Stimulated activated CD4-positive, alpha-beta T cell treated with anti-CD3 and anti-CD28 coated beads, Interleukin-1b, Interleukin-23, amount 100 ng/mL, for 1 hour (primary cell): ENCODE measurements at places on chromosomes 12 and 14.
A peak's percentile ranks its signal among the peaks of the same experiment; 100 is the strongest.

DNA sequence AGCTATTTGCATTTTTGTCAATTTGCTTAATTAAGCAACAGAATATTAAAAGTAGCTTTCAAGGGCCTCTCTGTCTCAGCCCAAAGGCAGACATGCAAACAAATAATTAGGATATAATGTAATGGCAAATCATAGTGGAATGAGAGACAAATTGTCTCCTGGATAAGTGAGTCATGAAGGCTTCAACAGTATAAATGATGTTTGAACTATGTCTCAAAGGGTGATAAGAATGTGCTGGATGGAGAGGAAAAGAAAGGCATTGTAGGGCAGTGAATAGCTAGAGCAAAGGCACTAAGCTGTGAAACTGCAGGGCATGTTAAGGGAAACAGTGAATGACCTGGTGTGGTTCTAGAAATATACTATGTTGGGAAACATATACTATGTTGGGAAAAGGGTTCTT lies 53.5 kb upstream of the PPP1R12A start:
- DNase-seq: no peak

GRCh38 chr14:70087380-70087697 lies 101.4 kb downstream of the SLC8A3 start:
- no peak for DNase-seq

GRCh38 chr12:99005601-99006000 lies 360.5 kb downstream of the APAF1 start:
- no peak for DNase-seq

DNA sequence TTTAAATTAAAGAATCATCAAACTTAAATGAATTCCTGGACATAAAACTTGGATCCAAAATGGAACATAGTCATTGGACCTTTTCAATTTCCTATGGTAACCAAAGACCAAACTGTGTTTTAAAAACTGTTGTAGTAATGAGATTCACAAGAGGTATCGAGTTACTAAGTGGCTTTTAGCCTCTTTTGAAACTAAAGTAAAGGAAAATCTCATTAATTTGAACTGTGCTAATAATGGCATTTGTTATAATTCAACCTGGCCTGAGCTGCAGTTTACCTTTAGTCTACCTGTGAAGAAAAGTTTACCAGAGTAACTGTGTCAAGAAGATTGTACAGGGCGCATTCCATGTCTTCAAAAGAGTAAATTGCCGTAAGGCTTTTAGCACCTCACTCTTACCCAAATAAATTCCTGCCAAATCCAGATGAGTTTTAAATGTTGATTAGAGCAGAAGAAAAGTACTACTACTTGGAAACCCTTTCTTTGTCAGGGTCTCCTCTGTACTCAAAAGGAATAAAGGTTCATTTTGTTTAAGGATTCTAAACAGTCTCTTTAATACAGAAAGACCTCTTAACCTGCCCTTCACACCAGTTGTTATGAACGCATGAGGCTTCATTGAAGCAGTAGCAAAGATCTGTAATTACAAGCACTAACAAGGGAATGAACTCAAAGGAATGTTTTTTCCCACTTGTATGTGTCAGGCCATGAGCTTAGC lies 17.1 kb upstream of the MED13L start:
- no peak for DNase-seq

GRCh38 chr14:79661752-79662151 lies 549.6 kb downstream of the DIO2 start:
- no peak for DNase-seq

- DNase-seq: no peak
Measured at GRCh38 chr12:52342781-52343490, 21.7 kb upstream of the KRT83 start.

GRCh38 chr14:94675036-94675435 lies 62.8 kb downstream of the SERPINA3 start:
- DNase-seq: no peak

DNA sequence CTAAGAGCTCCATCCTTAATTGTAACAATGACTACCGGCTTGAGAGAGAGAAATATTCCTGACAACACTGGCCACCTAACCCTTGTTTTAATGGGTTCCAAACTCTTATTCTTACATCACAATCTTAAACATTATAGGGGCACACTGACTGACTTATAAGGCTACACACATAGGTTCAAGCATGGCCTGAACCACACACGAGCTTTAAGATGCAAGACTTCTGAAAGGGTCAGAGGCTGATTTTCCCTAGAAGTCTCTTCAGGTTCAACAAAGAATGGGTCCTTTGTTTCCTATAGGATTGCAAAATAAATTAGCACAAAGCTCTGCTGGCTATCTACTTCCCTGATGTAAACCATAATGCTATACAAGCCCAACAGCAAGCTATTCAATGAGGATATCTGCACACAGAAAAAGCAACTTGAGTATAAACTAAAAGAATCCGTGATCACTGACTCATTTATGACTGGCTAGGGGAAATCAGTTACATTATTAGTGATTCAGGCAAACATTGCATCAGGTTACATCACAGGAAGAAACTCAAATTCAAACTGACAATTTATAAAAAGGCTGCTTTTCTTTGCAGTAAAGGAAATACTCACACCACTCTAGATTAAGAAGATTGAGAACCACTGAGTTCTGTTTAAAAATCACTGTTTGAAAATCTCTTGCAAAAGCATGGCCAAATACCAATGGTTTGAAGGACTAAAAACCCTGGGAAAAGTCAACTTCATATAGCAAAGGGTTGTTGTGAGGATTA lies 8.5 kb downstream of the BTG1 start:
- DNase-seq: no peak

DNA sequence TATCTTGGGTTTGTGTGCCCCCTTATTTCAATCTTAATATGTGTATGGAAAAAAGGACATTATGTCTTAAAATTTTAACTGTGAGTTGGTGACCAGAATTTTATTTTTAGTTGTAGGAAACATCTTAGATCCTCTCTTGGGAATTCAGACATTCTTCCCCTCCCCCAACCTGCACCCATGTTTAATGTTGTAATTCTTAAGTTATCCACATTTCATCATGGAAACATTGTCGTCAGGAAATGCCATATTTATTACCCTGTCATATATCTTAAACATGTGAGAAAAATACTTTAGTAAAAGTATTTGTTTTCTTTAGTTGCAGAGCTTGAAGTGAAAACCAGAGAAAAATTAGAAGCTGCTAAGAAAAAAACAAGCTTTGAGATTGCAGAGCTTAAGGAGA lies 30.3 kb downstream of the YEATS4 start:
- DNase-seq: no peak

DNA sequence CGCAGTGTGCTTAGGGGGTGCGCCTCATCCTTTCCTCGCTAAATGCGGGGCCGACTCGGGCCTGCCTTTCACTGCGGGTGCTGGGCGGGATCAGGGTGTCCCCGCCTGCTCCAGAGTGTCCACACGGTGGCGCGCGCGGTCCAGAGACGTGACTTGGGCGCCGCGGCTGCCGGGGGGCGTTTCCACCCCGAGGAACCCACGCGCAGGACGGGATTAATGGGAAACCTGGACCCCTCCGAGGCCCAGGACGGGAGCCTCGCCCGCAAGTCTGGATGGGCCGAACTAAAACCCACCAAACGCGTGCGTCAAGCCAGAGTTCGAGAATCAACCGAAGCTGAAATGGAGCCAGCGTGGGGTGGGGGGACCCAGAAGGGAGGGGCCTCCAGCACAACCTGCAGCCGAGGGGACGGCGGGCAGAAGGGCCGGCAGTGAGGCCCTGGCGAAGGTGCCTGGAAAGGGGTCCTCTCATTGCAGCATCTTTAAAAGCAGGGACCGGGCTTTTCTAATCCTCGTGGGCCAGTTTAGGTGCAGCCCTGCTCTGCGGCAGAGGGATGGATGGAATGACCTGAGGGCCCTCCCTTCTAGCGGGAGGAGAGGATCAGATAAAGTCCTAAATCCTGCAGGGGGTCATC lies 93.3 kb downstream of the NINJ2 start:
- DNase-seq: peak; percentile 79

DNA sequence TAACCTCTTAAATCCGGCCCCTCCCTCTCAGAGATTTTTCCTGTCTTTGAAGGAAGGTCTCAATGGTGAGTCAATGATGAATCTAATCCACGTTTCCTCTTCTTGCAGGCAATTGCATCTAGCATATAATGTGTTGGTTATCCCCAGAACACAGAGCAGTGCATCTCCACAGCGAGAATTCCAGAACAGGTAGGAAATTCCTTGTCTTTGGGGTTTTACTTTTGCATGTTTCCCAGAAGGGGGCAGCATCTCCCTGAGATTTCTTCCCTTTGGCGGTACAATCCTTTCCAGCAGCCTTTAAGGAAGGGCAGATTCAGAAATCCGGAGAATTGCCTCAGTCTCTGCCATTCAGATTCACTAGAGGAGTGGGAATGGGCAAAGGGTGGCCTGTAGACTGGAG lies 128.0 kb downstream of the KCNA5 start:
- DNase-seq: no peak
